ENCODE measurements at places on chromosomes 6 and 20.

- DNase-seq, result no peak
These were observed 9.7 kb downstream of the MSH5 start for GRCh38 chr6:31749301-31750036.

DNA sequence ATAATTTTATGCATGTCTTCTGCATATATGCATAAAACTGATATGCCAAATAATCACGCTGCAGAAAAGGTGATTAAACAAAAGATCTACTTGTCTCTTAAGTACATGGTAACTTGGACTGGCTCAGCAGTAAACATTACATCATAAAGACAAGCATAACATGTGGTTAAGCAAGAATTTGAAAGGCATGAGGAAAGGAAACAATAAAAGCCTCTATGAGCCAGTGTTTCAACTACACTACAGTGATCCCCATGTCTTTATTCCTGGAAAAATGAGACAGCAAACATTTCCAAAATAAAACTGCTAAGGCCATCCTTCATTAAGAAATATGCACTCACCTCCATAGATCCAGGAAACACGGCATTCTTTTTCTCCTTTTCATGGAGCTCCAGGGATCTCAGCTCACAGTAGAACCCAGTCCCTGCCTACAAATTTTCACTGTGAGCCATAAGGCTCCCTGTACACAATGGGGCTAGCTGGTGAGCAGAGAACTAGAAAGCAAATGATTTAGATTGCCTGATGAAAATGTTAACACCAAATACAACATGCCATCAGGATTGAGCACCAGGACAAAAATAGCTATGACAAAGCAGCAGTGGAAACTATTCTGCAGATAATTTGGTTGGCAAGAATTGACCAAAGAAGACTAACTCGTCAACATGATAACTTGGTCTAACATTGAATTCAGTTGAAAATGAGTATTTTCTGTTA lies 156.1 kb downstream of the COL21A1 start:
- no peak for DNase-seq

- DNase-seq, result no peak
These were observed 1.7 kb downstream of the SAPCD1 start for GRCh38 chr6:31764198-31764597.

GRCh38 chr6:112636650-112637262 lies 289.6 kb downstream of the RFPL4B start:
- no peak for DNase-seq

GRCh38 chr20:40942006-40942405 lies 86.6 kb upstream of the TOP1 start:
- no peak for DNase-seq

DNA sequence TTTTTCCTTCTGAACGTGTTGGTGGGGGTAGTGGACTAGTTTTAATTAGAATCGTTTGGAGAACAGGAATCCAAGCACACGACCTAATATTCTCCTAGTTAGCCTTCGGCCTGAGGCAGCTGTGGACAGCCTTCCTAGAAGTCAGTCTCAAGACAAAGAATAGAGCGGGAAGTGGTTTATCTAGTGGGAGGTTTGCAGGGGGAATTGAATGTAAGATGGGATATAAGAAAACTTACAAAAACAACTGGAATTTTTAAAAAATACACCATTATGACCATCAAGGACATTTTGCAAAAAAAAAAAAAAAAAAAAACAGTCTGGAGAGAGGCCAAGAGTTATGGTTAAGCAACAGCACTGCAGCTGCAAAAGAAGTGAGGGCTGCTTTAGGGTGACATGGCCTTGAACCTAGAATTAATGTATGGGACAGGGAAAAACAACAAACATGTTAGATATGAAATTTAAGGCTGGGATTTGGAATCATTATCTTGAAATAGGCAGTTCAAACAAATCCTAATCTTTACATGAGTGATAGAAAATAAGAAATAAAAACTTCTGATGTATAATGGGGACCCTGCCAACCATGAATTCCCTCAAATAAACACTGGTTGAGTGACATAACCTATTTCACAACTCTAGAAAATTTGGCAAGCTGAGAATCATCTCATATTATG lies 40.2 kb downstream of the PLAGL1 start:
- DNase-seq, result peak; percentile 8

DNA sequence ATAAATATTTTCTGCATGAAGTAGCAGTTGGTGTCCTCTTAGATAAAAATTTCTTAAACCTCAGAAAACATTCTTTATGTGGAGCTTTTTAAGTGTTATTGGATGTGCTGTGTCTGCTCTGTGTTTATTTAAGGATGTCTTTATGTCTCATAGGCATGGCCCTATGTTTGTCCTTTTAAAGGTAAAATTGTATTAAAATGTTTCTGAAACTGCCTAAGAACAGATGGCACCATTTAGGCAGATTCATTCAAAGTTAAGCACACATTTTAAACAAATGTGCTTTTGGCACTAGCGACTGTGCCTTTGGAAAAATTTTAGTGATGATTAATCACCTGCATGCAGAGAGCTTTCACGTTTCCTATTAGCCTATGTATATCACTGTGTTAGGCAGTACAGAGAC lies 125.2 kb downstream of the KIF6 start:
- no peak for DNase-seq

DNA sequence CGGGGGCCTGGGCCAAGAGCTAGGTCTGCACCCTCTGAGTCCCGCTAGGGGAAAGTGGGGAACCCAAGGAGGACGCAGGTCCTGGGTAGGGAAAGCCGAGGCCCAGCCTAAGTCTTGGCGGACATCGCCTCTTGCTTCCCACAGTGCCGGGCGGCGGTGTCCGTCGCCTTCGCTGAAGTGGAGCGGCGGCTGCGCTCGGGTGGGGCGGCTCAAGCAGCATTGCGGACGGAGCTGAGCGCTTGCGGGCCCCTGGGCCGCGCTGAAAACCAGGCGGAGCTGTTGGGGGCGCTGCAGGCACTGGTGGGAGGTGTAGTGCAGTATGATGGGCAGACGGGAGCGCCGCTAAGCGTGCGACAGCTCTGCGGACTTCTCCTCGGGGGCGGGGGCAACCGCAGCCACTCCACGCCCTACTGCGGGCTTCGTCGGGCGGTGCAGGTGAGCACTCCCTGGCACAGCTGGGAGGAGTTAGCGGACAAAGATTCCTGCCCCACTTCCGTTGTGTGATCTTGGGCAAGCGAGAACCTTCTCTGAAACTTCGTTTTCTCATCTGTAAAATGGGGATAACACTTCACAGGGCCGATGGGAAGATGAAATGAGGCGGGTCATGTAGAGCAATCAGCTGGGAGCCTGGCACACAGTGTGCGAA lies 4.2 kb downstream of the PRSS16 start:
- DNase-seq, result no peak

GRCh38 chr6:82248273-82248735 lies 760 bp upstream of the IBTK start:
- DNase-seq, result no peak

GRCh38 chr20:23115822-23116221 lies 29.7 kb upstream of the CD93 start:
- DNase-seq, result no peak

- no peak for DNase-seq
These were observed 49.0 kb upstream of the RANBP9 start for GRCh38 chr6:13760307-13761304.

DNA sequence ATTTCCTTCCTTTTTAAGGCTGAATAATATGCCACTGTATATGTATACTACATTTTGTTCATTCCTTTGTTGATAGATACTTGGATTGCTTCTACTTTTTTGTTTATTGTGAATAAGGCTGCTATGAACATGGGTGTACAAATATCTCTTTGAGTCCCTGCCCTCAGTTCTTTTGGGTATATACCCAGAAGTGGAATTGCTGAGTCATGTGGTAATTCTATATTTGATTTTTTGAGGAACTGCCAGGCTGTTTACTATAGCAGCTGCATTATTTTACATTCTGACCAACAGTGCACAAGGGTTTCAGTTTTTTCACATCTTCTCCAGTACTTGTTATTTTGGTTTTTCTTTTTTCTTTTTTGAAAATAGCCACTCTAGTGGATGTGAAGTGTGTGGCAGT lies 34.1 kb downstream of the CDS2 start:
- no peak for DNase-seq

DNA sequence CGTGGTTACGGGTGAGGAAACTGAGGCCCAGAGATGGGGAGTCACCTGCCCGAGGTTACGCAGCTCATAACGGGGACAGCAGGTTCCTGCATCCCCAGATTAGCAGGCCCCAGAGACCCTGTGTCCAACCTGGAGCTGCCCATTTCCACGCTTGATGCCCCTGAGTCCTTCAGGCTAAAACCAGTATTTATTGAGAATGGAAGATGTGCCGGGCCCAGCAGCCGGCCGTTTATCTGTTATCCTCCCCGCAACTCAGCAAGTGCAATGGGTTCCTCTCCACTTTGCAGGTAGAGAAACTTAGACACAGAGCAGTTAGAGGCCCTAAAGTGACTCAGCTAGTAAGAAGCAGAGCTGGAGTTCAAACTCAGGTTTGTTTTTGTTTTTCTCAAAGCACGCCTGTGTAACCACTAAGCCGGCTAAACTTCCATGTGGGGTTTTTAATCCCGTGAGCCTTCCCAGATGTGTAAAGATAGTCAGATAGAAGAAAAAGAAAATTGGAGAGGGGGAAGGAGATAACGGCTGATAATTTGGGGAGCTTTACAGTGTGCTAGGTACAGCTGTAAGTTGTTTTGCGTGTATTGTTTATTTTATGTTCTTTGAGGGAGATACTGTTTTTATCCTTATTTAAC lies 775 bp downstream of the PFDN4 start:
- DNase-seq, result no peak

- no peak for DNase-seq
These were observed 1.2 kb downstream of the PLAGL1 start for GRCh38 chr6:144006736-144007477.

DNA sequence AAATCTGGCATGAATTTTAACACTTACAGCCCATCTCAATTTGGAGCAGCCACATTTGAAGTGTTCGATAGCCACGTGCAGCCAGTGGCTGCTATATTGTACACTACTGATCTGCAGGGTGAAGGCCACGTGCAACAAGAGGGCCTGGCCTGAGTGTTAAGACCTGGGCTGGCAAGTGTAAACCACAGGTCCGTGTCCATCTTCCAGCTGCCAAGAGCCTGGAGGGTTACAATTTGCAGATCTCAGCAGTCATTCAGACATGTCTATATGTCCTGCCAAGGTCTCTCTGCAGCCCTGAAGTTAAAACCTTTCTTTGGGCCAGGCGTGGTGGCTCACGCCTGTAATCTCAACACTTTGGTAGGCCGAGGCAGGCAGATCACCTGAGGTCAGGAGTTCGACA lies 14.1 kb downstream of the SGK2 start:
- no peak for DNase-seq
